Fibroblast of villous mesenchyme (primary cell): ENCODE measurements at places on chromosomes 12 and 14. TPM values are rescaled to one million over a fixed set of nuclear protein-coding genes. Genes with fewer than 3 reads are reported as not detected.

Gene GRIN2B
- total RNA-seq, result under 0.01 TPM in 1 of 2 replicates, not detected in the other

Gene AQP6
- total RNA-seq, result not detected in 2 replicates

Gene C12orf56
- 0.64 and 0.86 TPM in 2 replicates for total RNA-seq

Gene PLXNC1
- 0.86 and 0.97 TPM in 2 replicates for total RNA-seq

Gene CCDC175
- not detected in 2 replicates for total RNA-seq

Gene RPL10L
- 0.43 TPM in 1 of 2 replicates, not detected in the other for total RNA-seq

Gene CLEC7A
- total RNA-seq, result under 0.01 TPM in 1 of 2 replicates, not detected in the other

Gene GALNT8
- under 0.01 TPM in 2 replicates for total RNA-seq

Gene LETMD1
- total RNA-seq, result 23.7 and 25.8 TPM in 2 replicates

Gene ACOT6
- under 0.01 TPM in 1 of 2 replicates, not detected in the other for total RNA-seq

Gene PMCH
- not detected in 2 replicates for total RNA-seq

Gene LUM
- 487 and 603 TPM in 2 replicates for total RNA-seq

Gene RNF212B
- total RNA-seq, result not detected in 2 replicates

Gene CCDC197
- total RNA-seq, result not detected in 2 replicates

DNA sequence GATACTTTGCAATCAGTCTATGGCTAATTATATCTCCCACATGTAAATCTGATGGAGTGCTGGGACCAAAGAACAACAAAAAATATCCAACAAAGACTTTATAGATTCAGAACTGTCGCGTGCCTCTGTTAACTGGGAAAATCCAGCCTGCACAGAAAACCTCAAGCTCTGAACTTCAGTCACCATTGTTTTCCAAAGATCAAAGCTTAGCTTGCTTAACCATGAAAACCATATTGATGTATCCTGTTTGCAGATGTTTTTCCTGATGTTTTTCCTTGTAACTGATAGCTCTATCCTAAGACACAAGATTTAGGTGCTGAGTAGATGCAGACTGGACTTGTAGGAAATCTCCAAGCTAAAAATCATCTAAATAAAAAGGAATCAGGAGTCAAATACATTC is 163.7 kb downstream of the GXYLT1 start:
- no peak for DNase-seq

- DNase-seq, result no peak
Measured at GRCh38 chr14:58055497-58056010, 96.5 kb downstream of the ARMH4 start.

GRCh38 chr12:20040831-20041230 is 327.5 kb upstream of the PDE3A start:
- DNase-seq, result no peak

DNA sequence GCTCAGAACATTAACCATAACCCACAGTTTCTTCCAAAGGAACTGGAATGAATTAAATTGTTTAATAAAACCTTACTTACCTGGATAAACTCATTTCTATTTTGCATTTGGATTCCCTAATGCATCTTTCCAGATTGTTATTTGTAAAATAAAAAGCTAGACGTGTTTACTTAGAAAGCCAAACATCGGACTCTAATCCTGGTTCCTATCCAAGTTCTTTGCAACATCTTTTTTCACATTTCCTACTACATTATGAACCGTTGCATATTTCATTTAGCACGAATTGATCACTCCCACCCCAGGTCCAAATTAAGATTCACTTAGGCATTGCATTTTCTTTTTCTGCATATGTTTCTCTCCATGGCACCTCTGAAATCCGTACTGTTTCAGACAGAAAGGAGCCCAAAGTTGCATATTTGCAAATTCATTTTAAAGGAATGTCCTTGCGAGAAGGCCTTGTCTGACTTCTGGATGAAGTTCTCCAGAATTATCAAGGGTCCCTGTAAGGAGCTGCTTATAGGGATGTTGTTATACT is 164.4 kb upstream of the GSC start:
- DNase-seq, result no peak

- no peak for DNase-seq
Measured at GRCh38 chr14:59846595-59846994, 24.0 kb downstream of the RTN1 start.

GRCh38 chr14:45897439-45897838 is 644.4 kb upstream of the MIS18BP1 start:
- no peak for DNase-seq

GRCh38 chr14:93012951-93013719 is 90.2 kb downstream of the CHGA start:
- peak; percentile 53 for DNase-seq

DNA sequence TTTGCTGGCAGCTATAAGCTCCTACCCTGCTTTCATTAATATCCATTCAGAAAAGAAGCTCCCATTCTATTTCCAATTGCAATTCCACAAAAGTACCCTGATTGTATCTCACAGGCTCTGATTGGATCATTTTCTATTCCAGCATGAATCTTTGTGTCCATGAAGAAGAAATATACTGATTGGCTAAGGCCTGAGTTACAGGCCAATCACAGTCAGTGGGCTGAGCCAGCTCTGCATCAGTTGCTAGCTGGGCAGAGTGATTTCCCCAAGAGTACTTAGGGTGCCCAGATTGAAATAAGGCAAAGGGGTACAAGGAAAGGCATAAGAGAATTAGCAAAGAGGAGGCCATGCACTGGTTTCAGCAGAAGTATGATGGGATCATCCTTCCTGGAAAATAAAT is 14.4 kb downstream of the ART4 start:
- peak; percentile 27 for DNase-seq

- DNase-seq, result no peak
Measured at GRCh38 chr14:52108823-52109222, 40.0 kb upstream of the NID2 start.

DNA sequence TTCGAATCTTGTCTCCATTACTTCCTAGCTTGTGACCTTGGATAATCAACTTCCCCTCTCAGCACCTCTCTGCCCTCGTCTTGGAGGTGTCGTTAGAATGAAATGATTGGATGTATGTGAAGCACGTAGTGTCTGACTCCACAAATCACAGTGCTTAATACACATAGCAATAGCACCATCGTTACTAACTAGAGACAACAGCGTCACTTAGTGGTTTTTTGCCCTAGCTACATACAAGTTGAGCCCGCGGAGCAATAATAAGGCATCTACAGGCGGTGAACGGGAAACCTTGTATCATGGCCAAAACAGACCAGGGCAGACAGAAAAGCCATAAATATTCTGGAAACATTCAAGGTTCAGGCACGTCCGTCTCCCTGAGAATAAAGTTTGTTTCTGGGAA is 154.9 kb downstream of the ASCL4 start:
- DNase-seq, result peak; percentile 29

DNA sequence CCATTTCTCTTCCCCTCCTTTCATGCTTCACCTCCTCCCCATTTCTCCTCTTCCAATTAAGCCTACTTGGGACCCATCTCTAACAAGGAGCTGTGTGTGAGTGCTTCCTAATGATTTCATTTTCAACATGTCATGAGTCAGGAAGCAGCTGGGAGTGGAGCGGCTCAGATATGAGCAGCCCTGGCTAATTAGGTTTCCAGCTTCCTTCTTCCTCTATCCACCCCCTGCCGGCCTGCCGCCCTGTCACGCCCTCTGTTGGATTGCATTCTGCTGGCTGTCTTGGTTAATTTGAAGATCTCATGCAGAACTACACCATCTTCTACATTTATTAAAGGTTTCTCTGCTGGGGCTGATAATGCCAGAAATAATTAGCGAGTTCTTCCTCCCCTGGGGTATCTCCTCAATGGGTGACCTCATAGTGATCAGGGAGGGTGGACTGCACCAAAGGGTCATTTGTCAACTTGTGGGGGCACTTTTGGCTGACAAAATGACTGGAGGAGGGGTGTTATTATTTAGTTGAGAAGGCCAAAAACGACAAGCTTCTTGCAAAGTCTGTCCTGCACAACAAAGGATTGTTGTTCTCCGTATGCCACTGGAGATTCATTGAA is 300.9 kb upstream of the SRRM4 start:
- no peak for DNase-seq

- DNase-seq, result no peak
Measured at GRCh38 chr14:35991356-35991755, 165.2 kb downstream of the BRMS1L start.

DNA sequence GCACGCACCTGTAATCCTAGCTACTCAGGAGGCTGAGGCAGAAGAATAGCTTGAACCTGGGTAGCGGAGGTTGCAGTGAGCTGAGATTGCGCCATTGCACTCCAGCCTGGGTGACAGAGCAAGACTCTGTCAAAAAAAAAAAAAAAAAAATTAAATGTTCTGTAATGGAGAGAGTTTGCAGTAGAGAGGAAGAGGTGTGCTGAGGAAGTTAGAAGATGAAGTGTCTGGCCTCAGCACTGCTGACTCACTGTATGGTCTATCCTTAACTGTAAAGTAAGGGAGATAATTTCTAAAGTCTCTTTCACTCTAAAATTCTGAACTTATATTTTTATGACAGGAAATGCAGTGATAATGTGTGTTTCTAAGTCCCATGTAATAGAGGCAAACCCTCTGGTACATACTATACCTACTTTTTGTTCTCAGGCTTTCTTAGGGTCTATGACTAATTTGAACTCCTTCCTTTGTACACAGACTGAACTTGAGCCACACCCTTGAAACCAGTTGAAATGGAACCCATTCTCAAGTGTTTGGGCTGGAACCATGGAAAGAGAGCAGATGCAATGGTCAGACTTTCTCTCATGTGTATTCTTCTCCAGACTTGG is 278.1 kb upstream of the FAR2 start:
- peak; percentile 43 for DNase-seq

GRCh38 chr14:50624447-50624846 is 43.7 kb downstream of the SAV1 start:
- no peak for DNase-seq

- DNase-seq, result peak; percentile 56
Measured at GRCh38 chr12:50110762-50111351, 1.2 kb upstream of the COX14 start.

DNA sequence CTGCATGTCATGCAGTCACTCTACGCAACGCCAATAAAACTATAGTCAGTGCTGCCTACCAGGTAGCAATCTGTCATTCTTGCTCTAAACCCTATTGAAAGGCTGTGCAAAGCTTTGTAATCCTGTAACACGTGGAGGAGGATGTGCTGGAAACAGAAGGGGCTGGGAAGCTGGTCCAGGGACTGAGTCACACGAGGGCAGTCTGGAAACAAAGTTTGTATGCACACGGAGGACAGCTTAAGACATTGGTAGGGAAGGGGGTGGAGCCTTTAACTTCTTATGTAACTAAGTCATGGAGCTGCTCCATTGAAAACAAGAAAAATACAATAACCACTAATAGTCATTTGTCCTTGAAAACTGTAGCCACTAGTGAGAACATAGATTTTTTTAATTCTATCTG is 128.0 kb downstream of the BCAT1 start:
- DNase-seq, result peak; percentile 61

DNA sequence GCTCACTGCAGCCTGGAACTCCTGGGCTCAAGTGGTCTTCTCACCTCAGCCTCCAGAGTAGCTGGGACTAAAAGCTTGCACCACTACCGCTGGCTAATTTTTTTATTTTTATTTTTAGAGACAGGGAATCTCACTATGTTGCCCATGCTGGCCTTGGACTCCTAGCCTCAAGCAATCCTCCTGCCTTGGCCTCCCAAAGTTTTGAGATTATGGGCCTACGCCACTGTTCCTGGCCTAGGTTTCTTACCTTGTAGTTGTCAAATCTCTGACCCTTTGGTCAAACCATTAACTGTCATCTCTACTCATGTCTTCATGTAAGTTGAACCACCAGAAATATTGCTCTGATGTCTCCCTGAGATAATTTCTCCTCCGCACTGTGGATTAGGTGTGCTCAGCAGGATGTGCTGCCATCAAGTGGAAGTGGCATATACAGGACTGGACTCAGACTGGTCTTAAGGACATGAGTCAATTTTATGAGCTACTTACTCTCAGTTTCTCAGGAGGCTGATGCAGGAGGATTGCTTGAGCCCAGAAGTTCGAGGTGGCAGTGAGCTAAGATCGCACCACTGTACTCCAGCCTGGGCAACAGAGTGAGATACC is 28.5 kb downstream of the ACTR6 start:
- DNase-seq, result peak; percentile 24

- no peak for DNase-seq
Measured at GRCh38 chr12:74152370-74152769, 385.3 kb upstream of the ATXN7L3B start.

DNA sequence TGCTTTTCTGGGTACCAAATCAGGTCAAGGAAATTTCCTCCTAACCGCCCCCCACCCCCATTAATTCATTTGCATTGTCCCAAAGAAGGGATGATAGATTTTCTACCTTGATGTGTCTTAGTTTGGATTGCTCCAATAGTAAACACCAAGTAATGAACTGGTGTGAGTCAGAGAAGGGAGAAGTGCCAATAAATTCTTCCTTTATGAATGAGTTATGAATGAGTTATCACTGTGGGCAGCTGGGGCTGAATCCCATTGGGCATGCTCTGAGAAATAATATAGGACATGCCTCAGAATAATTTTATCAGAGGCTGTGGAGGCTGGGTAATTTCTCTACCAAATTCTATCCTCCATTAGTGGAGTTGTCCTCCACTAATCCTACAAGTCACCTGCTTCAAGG is 277.9 kb upstream of the FLRT2 start:
- peak; percentile 42 for DNase-seq

DNA sequence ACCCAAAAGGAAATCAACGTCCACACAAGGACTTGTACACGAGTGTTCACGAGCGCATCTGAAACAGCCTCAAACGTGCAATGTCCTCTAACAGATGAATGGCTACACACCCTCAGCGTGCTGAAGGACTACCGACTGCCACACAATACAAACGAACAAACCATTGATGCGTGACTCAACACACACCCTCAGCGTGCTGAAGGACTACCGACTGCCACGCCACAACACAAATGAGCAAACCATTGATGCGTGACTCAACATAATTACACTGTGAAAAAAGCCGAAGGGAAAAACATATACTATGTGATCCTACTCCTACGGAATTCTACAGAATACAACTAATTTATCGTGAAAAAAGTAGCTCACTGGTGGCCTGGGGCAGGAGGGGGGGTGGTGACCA is 25.1 kb upstream of the BTBD6 start:
- no peak for DNase-seq

DNA sequence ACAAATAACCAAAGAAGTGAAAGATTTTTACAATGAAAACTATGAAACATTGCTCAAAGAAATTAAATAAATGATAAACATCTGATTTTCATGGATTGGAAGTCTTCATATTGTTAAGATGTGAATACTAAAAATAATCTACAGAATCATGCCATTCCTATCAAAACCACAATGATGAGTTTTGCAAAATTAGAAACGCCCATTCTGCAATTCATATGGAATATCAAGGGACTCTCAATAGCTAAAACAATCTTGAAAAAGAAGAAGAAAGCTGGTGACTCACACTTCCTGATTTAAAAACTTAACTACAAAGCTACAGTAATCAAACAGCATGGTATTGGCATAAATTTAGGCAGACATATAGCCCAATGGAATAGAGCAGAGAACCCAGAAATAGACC is 40.2 kb upstream of the CCT2 start:
- no peak for DNase-seq

- DNase-seq, result peak; percentile 51
Measured at GRCh38 chr12:130765186-130765659, 49.1 kb upstream of the RIMBP2 start.

GRCh38 chr14:68665131-68665530 is 127.7 kb downstream of the ZFP36L1 start:
- DNase-seq, result peak; percentile 65

DNA sequence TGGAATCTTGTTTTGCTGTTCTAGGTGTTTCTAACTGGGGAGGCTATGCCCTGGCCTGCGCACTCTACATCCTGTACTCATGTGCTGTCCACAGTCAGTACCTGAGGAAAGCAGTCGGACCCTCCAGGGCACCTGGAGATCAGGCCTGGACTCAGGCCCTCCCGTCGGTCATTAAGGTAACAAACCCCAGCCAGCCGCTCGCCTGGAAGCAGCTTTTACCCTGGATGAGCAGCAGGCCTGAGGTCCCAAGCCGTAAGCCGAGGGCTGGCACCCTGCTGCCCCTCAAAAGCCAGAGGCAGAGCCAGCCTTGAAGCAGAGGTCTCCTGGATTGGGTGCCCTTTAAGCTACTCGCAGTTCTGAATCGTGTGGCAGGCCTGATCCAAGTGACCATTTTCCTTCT is 29.1 kb downstream of the GPR68 start:
- no peak for DNase-seq
